ENCODE measurements at places on chromosomes 7 and 10.
A peak's percentile ranks its signal among the peaks of the same experiment; 100 is the strongest.

GRCh38 chr7:12898620-12899019 is 211.2 kb downstream of the ARL4A start:
- DNase-seq = no peak

DNA sequence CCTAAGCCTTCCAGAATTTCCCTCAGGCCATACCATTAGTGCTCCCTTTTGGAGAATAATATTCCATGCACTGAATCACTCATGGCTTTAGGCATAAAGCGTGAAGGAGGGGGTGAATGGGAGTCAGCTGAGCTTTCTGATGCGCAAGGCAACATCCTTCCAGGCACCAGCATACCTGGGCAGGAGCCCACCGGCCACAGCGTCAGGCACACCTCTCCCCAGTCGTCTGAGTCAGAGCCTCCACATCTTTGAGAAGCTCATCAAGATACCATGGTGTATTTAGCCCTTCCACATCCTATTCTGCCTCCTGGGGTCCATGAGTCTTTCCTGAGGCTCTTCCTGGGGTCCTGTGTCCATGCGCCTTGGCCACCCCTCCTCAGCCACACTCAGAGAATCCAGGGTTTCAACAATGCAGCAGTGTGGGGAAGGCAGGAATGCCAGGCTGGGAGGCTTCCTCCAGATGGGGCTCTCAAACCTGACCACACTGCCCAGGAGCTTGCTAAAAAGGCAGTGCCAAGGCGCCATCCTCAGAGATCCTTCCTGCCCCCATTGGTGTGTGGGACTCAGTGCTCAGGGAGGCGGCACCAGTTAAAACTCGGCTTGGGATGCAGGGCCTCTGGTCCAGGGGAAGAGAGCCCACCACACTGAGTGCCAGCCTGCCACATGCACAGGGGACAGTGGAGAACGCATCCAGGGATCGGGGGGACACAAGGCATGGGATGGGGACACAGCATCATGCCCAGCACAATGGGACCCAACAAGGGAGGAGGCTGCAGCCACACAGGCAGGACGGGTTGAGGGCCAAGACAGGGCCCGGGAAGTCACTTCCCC is 31.6 kb downstream of the RASGEF1A start:
- no peak for DNase-seq

GRCh38 chr10:14879928-14880193 is 1.2 kb downstream of the SUV39H2 start:
- no peak for DNase-seq

DNA sequence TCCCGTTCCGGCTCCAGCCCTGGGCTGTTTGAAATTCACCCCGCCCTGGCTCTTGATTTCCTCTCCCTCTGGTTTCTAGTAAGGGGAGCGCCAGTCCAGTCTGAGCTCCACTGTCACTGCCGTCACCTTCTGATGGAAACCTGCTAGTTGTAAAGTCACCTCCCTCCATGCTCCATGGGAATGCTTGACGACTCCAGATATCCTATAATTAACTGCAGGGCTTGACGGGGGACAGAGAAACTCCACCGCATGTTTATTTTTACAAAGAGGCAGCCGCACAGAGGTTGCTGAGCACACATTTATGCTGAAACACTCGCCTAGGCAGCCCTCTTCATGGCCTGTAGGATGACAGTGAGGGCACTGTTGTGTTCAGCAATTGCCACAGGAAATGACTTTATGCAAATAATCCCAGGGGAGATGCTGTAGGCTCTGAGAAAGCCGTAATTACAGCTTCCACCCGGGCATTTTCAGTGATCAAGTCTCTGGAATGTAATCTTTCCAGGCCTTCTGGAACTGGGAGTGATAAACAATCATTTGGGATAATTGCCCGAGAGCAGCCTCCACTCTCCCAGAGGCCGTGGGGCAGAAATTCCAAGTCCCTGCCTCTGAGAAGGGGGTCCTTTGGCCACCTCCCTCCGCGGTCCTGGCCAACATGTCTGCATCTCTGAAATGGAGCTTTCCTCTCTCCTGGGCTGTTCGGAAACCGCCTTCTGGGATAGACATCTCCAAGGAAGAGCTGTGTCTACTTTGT is 300.5 kb downstream of the KLF6 start:
- peak; percentile 18 for DNase-seq

DNA sequence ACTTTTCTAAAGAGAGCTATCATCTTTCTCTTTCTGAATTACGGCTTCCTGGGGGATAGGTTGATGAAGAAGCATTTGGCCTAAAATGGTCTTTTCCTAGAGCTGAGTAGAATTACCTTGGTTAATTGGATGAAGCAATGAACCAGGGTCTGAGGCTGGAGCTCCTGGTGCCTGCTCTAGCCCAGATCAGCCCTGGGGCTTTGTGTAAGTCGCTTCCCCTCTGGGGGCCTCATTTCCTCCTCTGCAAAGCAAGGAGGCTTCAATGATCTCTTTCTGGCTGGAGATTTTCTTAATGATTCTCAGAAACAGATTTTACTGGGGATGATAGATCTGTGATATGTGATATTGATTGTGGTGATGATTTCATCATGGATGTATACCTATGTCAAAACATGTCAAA is 3.5 kb upstream of the CPA2 start:
- DNase-seq = no peak

DNA sequence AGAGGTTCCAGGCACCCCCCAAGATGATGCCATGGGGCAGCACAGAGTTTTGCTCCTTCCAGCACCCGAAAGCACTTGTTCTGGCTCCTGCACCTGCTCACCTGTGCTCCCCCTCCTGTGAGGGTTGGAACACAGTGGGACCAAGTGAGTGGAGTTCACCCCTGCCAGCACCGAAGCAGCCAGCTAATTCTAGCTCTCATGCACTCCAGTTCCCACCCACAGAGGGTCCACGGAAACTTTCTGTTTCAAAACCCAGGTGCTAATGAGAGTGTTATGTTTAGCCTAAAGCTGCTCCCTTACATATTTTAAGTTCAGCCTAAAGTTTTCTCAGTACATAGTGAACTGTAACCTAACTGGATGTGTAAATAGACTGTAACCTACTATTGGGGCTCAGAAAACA is 42.6 kb upstream of the SLC35G1 start:
- DNase-seq = no peak

DNA sequence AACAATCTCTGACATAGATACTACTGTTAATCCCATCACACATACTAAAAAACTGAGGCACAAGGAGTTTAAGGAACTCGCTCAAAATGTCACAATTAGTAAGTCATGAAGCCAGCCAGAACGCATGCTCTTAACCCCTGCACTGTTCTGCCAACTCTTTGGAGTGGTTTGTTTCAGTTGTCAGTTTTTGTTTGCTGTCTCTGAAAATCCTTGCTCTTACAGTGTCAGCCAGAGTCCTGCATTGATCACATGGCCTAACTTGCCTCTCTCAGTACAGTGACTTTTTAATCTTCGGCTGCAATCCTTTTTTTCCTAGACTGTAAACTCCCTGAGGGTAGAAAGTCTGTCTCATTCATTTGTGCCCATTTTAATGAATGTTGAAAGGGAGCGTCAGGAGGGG is 753.8 kb downstream of the AUTS2 start:
- DNase-seq = no peak

GRCh38 chr7:30584965-30585364 is 9.7 kb upstream of the GARS1 start:
- no peak for DNase-seq

- DNase-seq = no peak
Measured at GRCh38 chr10:33291053-33291592, 43.3 kb downstream of the NRP1 start.

- peak; percentile 87 for DNase-seq
Measured at GRCh38 chr7:107150375-107151073, 18.3 kb upstream of the HBP1 start.

DNA sequence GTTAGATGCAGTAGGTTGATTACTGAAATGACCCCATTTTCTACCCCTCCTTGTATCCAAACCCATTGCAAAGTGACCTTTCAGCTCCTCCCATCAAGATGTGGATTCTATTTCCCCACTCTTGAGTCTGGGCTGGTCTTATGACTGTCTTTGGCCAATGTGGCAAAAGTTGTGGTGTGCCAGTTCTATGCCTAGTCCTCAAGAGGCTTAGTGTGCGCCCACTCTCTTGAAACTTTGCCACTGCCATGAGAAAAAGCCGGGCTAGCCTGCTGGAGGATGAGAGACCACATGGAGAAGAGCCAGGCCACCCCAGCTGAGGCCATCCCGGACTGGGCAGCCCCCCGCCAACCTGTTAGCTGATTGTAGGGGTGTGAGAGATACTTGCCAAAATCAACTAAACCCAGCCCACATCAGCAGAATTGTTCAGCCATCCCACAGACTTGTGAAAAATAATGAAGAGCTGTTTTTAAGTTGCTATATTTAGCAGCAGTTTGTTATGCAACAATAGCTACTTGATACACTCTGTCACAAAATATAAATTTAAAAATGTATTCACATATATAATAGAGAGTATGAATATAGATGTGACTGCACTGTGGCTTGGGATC is 131.0 kb upstream of the PALS2 start:
- DNase-seq = no peak

DNA sequence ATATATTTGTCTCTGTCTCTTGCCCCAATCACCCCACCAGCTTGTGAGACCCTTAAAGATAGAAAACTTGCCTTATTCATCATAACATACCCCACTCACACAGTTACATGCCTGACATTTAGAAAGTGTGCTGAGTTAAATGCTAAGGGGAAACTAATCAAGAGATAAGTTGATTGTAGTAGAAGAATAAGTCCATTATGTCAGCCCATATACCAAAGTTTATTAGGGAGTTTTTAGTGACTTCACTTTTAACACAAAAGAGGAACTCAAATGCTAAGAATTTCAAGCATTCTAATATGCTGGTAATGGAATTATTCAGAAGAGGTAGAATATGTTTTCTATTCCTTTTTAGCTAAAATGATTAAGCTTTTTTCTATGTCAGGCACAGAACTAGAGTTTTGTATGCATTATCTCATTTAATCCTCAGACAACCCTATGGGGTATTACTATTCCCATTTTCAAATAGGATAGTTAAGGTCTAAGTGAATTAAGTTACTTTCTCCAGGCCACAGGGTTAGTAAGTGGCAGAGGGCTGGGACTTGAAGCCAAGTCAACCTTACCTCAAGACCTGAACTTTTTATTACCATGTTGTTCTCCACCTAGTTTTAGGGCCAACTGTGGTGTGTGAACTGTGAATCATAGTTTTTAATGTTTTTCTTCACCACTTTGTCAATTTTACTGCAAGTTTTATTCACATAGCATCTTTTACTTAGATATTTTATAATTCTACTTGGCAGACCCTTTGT is 19.6 kb downstream of the ASAH2 start:
- DNase-seq = no peak

- no peak for DNase-seq
Measured at GRCh38 chr10:121065330-121065729, 214.2 kb downstream of the WDR11 start.

DNA sequence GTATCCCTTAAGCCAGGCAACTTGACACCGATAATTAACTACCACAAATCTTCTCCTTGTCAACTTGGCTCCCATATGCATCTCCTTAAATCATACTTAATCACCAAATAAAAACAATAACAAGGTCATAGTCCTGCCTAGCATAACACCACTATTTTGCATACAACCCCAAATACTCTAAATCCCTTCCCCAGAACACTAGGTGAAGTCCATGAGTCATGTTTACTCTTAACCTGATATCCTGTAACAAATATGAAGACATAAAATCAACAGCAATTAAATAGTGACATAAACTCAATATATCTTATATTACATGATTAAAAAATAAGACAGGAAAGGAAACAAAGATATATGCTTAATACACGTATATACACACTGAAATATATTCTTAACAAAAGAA is 362.0 kb downstream of the ETV1 start:
- DNase-seq = no peak

- DNase-seq = no peak
Measured at GRCh38 chr10:34061841-34062240, 727.4 kb upstream of the NRP1 start.

GRCh38 chr7:19957664-19958063 is 184.2 kb upstream of the TMEM196 start:
- no peak for DNase-seq

DNA sequence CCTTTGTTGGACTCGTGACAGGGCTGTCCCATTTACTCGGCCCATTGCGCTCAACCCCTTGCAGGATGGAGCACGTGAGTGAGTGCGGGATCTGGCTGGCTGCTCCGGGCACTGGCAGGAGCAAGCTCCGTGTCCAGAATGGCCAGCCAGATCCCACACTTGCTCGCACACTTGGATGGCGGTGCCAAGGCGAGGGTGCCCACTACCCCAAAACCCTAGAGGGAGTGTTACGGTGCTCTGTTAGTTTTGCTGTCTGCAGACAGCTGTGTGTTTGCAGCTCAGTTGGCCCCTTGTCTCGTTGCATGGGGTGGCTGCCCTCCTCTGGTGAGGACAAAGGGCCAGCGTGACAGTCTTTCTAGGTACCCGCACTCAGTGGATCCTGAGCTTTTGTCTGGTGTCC is 34.2 kb downstream of the ZNF487 start:
- no peak for DNase-seq

DNA sequence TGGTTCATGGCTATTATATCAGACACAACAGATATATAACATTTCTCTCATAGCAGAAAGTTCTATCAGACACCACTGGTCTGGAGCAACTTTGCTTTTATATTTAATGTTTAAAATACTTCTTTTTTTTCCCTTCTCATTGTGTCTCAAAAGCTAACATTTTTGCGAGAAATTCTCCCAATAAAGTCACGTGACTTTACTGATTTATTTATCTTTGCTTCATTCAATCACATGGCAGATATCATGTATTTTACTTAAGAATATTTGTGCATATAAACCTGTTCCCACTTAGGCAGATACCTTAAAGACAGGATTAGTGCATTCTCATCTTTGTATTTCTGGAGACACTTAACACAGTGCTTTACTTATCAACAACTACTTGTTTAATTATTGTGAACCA is 1093.1 kb upstream of the LRRN3 start:
- DNase-seq = no peak

- DNase-seq = no peak
Measured at GRCh38 chr10:124546055-124546369, 84.4 kb downstream of the LHPP start.

DNA sequence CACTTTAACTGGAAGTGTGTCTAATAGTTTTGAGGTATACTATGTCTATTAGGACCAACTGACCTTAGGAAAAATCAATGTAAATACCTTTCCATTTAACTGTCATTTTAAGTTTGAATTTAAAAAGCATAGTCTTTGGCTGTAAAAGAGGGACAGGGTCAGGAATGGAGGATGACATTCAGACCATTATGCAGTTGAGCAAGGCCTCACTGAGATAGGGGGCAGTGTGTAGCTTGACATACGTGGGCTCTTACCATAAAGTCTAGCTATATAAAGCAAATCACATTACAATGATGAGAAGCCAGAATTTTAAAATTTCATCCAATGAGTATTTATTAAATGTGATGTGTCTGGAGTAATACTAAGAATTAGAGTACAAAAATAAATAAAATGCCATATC is 17.9 kb downstream of the PALS2 start:
- DNase-seq = no peak

DNA sequence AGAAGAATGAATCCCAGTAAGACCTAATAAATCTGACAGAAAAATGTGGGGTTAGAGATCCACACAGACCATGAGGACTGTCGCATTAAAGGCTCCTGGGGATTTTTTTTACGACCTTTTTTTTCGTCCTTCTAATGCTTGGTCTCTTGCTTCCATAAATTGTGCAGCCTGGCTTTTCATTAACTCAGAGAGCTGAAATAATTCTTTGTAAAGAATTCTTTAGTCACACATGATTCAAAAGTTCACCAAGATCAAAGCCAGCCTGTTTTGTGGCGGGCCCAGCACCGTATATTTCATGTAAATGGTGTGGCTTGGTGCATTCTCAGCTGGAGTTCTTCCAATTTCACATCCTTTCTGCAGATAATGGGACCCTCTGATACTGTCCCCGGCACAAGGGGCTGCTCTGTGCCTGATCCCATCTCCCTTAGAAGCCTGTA is 206.6 kb upstream of the BMPER start:
- no peak for DNase-seq

GRCh38 chr7:157590526-157590925 is 253.7 kb downstream of the DNAJB6 start:
- DNase-seq = no peak
